ENCODE measurements at places on chromosomes 2 and 18. TPM values are rescaled to one million over a fixed set of nuclear protein-coding genes. Genes with fewer than 3 reads are reported as not detected.

Gene PARD6G
- total RNA-seq = 1.7 TPM

Gene CABYR
- total RNA-seq = 6.4 TPM

Gene IL36G
- total RNA-seq = not detected

Gene CFAP221
- not detected for total RNA-seq

Gene FAHD2B
- 4.5 TPM for total RNA-seq

Gene SNTG2
- under 0.01 TPM for total RNA-seq

Gene LYG2
- not detected for total RNA-seq

Gene SERPINB3
- not detected for total RNA-seq

Gene GALNT3
- total RNA-seq = 4.3 TPM

Gene ALLC
- total RNA-seq = not detected

Gene NYAP2
- not detected for total RNA-seq
